Small intestine (tissue), 16 donors: ENCODE measurements at places on chromosomes 3 and 15. TPM values are rescaled to one million over a fixed set of nuclear protein-coding genes. Genes with fewer than 3 reads are reported as not detected.

CMTM7 gene
- 2.0 TPM for polyA plus RNA-seq

PLIN1 gene
- polyA plus RNA-seq, result 4.2 TPM

SLC22A13 gene
- polyA plus RNA-seq, result not detected

SAMMSON gene
- polyA plus RNA-seq, result not detected

NTRK3 gene
- 0.52 TPM for polyA plus RNA-seq

GABRA5 gene
- polyA plus RNA-seq, result 0.04 TPM

MAGEL2 gene
- 0.15 TPM for polyA plus RNA-seq

DRD3 gene
- polyA plus RNA-seq, result not detected

PRSS50 gene
- polyA plus RNA-seq, result 0.01 TPM

SLC22A14 gene
- polyA plus RNA-seq, result not detected

COL6A5 gene
- polyA plus RNA-seq, result 2.5 TPM

GPR87 gene
- polyA plus RNA-seq, result not detected

HAPLN3 gene
- 0.27 TPM for polyA plus RNA-seq

DNA sequence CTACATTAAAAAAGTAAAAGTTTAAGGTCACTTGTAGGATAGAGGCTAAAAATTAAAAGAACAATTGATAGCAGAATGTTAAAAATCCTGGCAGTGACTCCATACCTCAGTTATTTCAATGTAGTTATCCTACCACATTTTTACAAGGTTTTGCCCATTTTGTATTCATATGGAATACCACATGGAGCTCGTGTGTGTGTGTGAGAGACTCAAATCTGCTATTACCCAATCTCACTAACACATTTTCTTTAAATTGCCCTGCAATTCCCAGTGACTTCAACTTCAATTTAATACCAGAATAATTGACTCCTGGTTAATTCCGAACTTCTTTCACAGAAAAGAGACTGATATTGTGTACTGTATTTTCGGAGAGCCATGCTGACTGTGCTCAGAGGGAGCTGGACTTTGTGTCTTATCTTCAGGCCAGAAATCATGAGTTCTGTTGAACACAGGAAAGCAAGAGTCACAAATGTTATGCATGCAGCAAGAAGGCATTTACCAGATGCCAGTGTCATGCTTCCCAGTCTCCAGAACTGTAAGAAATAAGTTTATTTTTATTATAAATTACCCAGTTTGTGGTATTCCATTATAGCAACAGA lies 529.0 kb upstream of the NECTIN3 start:
- H3K27ac ChIP-seq, result no peak overlapping the region
- no peaks in the 10 kb centered on the region for H3K27me3 ChIP-seq
- no peaks in the 10 kb centered on the region for H3K4me1 ChIP-seq
- no peak for DNase-seq
- H3K4me3 ChIP-seq, result no peak overlapping the region

DNA sequence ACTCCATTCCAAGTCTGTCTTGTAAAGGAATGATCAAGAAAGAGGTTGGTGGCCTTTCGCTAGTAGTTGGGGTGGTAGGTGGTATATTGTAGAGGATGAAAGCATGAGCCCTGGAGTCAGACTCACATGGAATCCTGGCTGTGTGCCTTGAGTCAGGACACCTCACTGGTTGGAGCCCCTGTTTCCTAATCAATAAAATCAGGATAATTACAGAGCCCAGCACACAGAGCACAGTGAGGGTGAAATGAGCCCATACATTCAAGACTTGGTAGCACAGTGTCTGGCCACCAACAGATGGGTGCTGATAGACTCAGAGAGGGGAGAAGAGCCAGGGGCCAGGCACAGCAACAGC lies 95.1 kb upstream of the MYZAP start:
- H3K4me1 ChIP-seq, result peaks cover 36% of the 10 kb centered on the region
- no peaks in the 10 kb centered on the region for H3K36me3 ChIP-seq
- DNase-seq, result no peak
- H3K27ac ChIP-seq, result peak overlapping the region; percentile 24
- no peak overlapping the region for H3K4me3 ChIP-seq

GRCh38 chr15:72358650-72359171 lies 17.1 kb downstream of the HEXA start:
- H3K4me3 ChIP-seq, result no peak overlapping the region
- no peak overlapping the region for H3K27ac ChIP-seq
- H3K4me1 ChIP-seq, result no peaks in the 10 kb centered on the region
- no peak for DNase-seq
- H3K36me3 ChIP-seq, result peaks cover 41% of the 10 kb centered on the region

DNA sequence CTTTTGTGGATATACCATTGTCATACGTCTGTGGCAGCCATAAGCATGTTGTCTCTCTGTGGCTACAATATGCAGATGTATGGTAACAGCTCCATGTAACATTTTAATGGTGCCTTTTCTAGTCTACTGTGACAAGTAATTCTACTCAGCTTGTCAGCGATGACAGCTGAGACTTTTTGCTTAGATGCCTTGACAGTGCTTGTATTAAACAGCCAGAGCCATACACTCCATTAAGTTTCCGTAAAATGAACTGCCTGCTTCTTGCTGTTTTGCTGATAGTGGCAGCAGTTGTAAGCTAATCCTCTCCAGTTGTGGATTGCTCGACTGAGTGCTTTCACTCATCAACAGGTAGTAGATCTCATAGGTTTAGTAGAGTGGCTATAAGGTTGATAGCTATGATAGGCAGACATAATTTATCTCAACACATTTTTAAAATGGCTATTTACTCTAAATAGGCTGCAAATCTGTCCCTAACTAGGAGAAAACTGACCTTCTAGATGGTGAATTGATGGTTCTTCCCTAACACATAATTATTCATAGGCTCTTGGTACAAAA lies 260.2 kb upstream of the NAALADL2 start:
- no peak for DNase-seq
- no peaks in the 10 kb centered on the region for H3K36me3 ChIP-seq
- no peaks in the 10 kb centered on the region for H3K4me1 ChIP-seq
- no peak overlapping the region for H3K4me3 ChIP-seq
- no peak overlapping the region for H3K27ac ChIP-seq
- no peaks in the 10 kb centered on the region for H3K27me3 ChIP-seq

GRCh38 chr3:187290503-187290902 lies 1.0 kb downstream of the MASP1 start:
- H3K36me3 ChIP-seq, result no peaks in the 10 kb centered on the region
- peaks cover 4% of the 10 kb centered on the region for H3K27me3 ChIP-seq
- peak overlapping the region; percentile 78 for H3K27ac ChIP-seq
- peak overlapping the region; percentile 55 for H3K4me3 ChIP-seq
- no peak for DNase-seq

DNA sequence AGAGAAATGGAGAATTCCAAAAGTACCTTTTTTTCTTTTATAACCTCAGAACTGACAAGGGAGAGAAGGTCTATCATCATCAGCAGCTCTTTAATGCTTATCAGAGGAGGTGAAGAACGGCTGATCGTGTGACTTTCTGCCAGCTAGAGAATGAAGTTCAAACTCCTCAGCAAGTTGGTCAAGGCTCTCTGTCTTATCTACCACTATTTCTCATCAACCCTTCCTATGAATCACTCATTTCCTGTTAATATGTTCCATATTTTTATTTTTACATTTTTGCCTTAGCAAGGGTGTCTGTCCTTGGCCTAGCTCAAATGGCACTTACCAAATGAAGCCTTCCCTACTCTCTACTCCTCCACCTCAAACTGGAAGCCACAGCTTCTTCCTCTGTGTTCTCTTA lies 73.1 kb upstream of the TSPAN3 start:
- H3K27ac ChIP-seq, result peak overlapping the region; percentile 81
- peak; percentile 77 for DNase-seq
- H3K36me3 ChIP-seq, result no peaks in the 10 kb centered on the region
- H3K27me3 ChIP-seq, result no peaks in the 10 kb centered on the region

DNA sequence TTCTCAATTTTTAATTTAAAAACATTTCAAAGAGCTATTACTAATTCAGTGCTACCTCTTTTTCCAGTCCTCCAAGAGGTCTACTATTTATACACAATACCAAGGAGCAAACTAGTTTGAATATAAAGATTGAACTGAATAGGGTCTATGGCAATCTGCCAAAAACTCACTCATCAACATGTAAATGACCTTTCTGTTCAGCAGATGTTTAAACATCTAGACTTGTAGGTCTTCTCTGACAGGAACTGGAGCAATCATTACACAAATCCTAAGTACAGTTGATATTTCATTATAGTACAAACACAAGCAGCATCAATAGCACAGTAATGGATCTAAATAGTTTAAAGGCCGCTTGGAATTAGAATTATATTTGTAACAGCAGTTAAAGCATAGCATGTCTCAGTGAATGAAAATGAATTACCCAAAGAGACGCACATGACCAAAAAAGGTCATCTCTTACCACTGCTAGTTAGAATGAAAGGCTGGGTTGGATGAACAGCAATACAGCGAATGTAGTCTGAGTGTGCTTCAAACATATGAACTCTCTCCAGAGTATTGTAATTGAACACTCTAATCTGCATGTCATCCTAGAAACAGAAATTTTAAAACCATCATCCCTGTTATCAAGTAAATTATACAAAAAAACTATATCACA lies 10.7 kb downstream of the COPB2 start:
- no peaks in the 10 kb centered on the region for H3K27me3 ChIP-seq
- no peak overlapping the region for H3K4me3 ChIP-seq
- peaks cover 17% of the 10 kb centered on the region for H3K36me3 ChIP-seq
- DNase-seq, result no peak
- H3K4me1 ChIP-seq, result no peaks in the 10 kb centered on the region

GRCh38 chr3:187684880-187685279 lies 14.7 kb upstream of the SST start:
- no peaks in the 10 kb centered on the region for H3K27me3 ChIP-seq
- no peak overlapping the region for H3K27ac ChIP-seq
- no peak for DNase-seq
- no peaks in the 10 kb centered on the region for H3K36me3 ChIP-seq
- H3K4me3 ChIP-seq, result no peak overlapping the region

DNA sequence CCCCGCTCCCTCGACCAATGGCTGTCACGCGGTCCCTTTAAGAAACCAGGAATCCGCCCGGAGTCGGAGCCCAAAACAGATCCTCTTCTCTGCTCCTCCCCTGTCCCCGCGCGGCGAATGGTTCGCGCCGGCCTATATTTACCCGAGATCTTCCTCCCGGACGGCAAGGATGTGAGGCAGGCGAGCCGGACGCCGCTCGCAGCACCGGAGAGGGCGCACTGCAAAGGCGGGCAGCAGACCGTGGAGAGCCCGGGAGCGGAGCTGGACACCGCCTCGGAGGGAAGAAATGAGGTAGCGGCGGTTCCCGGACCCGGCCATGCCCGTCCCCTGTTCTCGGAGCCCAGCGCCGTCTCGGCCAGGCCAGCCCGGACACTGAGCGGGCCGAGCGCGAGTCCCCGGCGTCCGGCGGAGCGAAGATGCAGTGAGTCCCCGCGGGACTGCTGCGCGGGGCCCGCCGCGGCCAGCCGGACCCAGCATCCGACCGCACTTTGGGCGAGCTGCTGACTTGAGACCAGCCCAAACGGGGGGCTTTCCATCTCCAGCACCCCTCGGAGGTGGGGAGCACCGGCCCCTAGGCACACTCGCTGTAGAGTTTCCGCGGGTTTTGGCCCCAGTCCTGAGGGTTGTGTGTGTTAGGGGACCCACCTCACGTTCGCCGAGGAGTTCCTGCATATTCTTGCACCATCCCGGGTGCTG lies at the start of gene FAM43A:
TSS of gene FAM43A (plus strand) at position 166 of the 696 bp plus-strand sequence. CDS start 944 bp downstream, outside the sequence.
- H3K4me3 ChIP-seq, result peak within 1 kb of the TSS; percentile 56
- H3K36me3 ChIP-seq, result no peaks in the 10 kb centered on the region
- H3K27ac ChIP-seq, result peak within 1 kb of the TSS; percentile 32
- peaks cover 44% of the 10 kb centered on the region for H3K4me1 ChIP-seq
- peak; percentile 81 for DNase-seq

GRCh38 chr3:8538913-8539312 lies 37.3 kb downstream of the LMCD1 start:
- H3K4me1 ChIP-seq, result no peaks in the 10 kb centered on the region
- H3K4me3 ChIP-seq, result no peak overlapping the region
- no peak overlapping the region for H3K27ac ChIP-seq
- H3K36me3 ChIP-seq, result no peaks in the 10 kb centered on the region
- H3K27me3 ChIP-seq, result no peaks in the 10 kb centered on the region

- no peaks in the 10 kb centered on the region for H3K36me3 ChIP-seq
- H3K4me1 ChIP-seq, result no peaks in the 10 kb centered on the region
- no peak overlapping the region for H3K27ac ChIP-seq
- no peak for DNase-seq
- H3K27me3 ChIP-seq, result no peaks in the 10 kb centered on the region
Observed at GRCh38 chr3:37521429-37521828, 340.3 kb upstream of the CTDSPL start.

GRCh38 chr3:129235344-129235917 lies 14.0 kb upstream of the COPG1 start:
- DNase-seq, result no peak
- H3K4me1 ChIP-seq, result no peaks in the 10 kb centered on the region
- no peaks in the 10 kb centered on the region for H3K27me3 ChIP-seq
- no peaks in the 10 kb centered on the region for H3K36me3 ChIP-seq
- no peak overlapping the region for H3K4me3 ChIP-seq

DNA sequence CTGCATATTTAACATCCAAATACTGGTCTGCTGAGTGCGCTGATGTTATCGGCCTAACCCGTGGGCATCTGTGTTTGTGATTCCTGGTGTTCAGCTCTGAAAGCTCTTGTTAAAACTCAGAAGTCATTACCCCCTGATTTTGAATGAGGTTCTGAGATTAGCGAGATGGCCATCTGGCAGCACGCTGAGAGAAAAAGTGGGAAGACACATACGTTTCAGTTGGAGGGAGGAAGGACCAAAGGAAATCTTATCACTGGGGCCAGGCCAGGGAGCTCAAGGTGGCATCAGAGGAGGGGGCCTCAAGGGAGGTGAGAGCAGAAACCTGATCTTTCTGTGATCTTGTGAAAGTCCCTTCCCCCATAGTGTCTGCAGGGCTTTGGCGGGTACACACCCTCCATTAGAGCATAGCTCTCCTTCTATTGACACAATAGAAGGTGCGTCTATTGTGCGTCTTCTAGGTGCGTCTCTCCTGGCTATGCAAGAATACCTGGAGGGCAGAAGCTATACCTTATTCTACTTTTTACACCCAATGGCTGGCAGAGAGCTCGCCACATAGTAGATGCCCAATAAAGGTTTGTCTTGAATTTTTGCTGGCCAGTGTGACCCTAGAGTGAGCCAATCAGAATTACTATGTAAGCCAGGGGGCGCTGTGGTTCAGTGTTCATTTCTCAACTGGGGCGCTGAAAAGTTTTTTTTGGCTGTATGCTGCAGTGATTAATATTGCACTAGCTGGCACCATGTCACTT lies 182.4 kb downstream of the SHQ1 start:
- no peak overlapping the region for H3K27ac ChIP-seq
- no peaks in the 10 kb centered on the region for H3K36me3 ChIP-seq
- H3K4me3 ChIP-seq, result no peak overlapping the region
- no peaks in the 10 kb centered on the region for H3K4me1 ChIP-seq
- DNase-seq, result peak; percentile 41
- H3K27me3 ChIP-seq, result peaks cover 3% of the 10 kb centered on the region
